ENCODE measurements at places on chromosomes 7 and 10. TPM values are rescaled to one million over a fixed set of nuclear protein-coding genes. Genes with fewer than 3 reads are reported as not detected.

Gene CHST15
- 71.8 TPM for total RNA-seq

Gene OPN1SW
- total RNA-seq: not detected

Gene SUFU
- 6.9 TPM for total RNA-seq

Gene ELN
- 22.5 TPM for total RNA-seq

Gene SNX10
- 0.65 TPM for total RNA-seq

Gene POLR1F
- total RNA-seq: 32.2 TPM

Gene HMX2
- not detected for total RNA-seq

Gene MMD2
- not detected for total RNA-seq

Gene NAT16
- not detected for total RNA-seq

Gene TMEM140
- total RNA-seq: 28.7 TPM

Gene PROSER2
- 10.0 TPM for total RNA-seq

Gene EFCAB10
- 0.29 TPM for total RNA-seq

Gene PARD3
- total RNA-seq: 31.2 TPM

Gene PRSS37
- total RNA-seq: not detected

Gene PIK3CG
- 17.3 TPM for total RNA-seq

Gene CPA4
- total RNA-seq: 0.29 TPM

Gene CALN1
- total RNA-seq: not detected

Gene GIMAP1
- 14.4 TPM for total RNA-seq

Gene WNT2
- total RNA-seq: under 0.01 TPM

Gene MEIG1
- total RNA-seq: not detected

Gene SEC31B
- total RNA-seq: 5.2 TPM

Gene EPHB6
- total RNA-seq: 2.0 TPM

Gene PRSS2
- total RNA-seq: 0.98 TPM

Gene METTL2B
- total RNA-seq: 35.6 TPM

Gene PPP1R3A
- not detected for total RNA-seq

Gene AGMO
- total RNA-seq: 11.8 TPM

Gene SFTPA1
- not detected for total RNA-seq

Gene AGAP4
- total RNA-seq: 4.2 TPM

Gene GNGT1
- not detected for total RNA-seq

Gene OR13A1
- not detected for total RNA-seq

Gene INSIG1
- 35.9 TPM for total RNA-seq

Gene MLXIPL
- total RNA-seq: not detected

Gene GARIN1A
- 1.2 TPM for total RNA-seq

Gene GRB10
- 126 TPM for total RNA-seq

Gene DNAJC30
- 3.0 TPM for total RNA-seq

Gene GPR37
- 0.76 TPM for total RNA-seq
